ENCODE measurements at places on chromosomes 5 and 9.

DNA sequence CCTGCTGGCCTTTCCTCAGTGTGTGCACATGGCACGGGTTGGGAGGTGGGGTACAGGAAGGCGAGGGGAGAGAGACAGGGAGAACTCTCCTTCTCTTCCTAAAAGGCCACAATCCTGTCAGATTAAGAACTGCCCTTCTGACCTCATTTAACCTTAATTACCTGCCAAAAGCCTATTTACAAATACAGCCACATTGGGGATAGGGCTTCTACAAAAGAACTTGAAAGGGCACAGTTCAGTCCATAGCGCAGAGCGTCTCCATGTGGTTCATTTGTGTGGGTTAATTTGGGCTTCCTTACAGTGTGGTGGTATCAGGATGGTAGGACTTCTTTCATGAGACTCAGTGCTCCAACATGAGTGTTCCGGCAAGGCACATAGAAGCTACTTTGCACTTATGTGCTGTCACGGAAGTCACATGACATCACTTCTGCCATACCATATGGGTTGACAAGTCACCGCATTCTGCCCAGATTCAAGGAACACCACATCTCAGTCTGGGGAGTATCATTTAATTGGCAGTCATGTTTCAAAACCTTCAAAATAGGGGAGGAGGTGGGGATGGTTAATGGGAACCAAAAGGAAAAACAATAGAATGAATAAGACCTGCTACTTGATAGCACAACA lies 46.8 kb downstream of the NLN start:
- DNase-seq: no peak

DNA sequence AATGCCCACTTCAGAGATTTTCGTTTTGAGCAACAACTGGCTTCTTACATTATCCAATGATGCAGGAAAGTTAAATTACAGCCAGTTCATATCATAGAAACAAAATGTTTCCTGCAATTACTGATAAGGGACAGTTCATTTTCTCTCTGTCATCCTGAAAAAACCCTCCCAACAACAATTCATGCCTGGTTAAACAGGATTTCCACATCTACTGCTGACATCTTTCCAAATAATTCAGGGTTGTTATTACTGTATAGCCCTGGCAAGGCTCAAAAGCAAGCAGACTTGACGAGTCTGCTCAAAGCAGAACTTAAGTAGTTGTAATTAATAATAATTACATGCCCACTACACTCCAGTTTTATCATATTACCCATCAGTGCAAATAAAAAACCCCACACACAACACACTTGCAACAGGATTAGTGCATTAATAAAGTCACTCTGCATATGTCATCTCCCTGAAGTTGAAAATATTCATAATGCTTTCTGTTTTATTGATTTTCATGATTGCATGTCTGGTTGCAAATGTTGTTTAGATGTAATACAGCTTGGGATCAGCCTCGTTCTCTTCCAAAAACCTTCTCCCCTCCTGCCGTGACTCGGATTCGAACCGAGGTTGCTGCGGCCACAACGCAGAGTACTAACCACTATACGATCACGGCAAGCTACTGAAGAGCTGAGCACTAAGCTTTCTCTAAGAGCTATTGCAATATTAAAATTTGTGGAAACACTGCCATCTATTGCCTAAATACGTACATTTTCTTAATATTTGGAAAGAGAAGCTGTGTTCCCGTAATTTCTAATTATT lies 119.6 kb upstream of the NFIB start:
- no peak for DNase-seq

DNA sequence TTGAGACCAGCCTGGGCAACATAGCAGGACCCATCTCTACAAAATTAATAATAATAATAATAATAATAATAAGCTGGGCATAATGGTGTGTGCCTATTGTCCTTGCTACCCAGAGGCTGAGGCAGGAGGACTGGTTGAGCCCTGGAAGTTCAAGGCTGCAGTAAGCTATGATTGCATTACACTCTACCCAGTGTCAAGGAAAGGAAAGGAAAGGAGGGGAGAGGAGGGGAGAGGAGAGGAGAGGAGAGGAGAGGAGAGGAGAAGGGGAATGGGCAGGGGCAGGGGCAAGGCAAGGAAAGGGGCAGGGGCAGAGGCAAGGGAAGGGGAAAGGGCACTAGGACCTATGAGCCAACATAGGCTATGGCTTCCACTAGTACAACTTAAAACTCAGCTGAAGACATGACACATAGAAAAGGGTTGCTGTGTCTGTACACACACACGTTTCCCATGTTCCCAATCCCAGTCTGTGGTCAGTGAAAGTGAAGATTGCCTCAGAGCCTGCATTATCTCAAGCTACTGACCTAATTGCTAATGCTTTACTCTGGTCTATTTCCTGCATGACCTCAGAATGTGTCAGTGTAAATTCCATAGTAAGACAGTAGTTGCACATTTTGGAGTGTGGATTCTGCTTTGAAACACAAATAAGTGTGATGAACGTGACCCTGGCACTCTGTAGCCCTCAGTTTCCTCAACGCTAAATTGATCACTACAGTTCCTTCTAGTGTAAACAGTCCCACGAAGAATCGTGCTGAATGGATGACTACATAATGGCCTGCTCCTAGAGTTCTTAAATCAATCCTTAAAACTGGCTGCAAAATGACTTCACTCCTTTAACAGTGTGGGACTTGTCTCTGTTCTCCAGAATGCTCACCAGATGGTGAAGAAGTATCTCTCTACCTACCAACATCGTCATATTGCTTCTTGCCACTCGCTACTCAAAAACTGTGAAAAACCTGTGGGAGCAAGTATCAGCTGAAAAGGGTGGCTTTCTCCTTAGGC lies 497.0 kb downstream of the RAB3C start:
- DNase-seq: no peak

DNA sequence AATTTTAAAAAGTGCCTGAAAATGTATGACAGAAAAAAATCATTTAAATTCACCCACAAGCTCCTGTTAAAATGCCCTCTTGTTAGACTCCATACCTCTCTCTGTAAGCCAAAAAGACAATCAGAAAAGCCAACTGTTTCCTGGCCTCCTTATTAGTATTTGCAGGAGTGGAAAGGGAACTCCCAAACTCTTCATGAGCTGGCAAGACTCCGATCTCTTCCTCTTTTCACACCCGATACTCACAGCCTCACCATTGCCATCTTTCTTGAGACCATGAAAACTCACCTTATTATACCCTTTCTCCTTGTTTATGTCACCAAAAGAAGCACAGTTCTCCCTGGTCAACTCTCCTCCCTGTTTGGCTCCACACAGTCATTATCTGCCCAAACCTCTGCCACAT lies 197.8 kb downstream of the DMAC1 start:
- no peak for DNase-seq

- no peak for DNase-seq
Observed at GRCh38 chr5:56019306-56020272, 24.8 kb upstream of the IL6ST start.

DNA sequence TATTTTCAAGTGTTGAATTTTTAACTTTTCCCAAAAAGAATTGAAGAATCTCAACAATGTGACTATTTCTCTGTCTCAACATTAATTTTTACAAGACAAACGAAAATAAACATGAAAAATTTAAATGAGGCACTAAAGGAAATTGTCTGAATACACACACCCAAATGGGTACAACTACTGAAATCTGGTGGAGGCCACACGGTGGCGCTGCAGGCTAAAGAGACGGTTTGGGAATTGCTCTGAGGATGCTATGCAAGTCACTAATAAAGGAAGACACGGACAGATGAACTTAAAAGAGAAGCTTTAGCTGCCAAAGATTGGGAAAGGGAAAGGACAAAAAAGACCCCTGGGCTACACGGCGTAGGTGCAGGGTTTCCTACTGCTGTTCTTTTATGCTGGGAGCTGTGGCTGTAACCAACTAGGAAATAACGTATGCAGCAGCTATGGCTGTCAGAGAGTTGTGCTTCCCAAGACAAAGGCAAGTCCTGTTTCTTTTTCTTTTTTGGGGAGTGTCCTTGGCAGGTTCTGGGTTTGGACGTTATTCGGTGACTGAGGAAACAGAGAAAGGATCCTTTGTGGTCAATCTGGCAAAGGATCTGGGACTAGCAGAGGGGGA lies at the start of gene PCDHB10:
Gene PCDHB10, plus strand, starts transcription at position 244 of the 616 bp plus-strand sequence. Its CDS starts 200 bp downstream, at position 444.
- DNase-seq: no peak

DNA sequence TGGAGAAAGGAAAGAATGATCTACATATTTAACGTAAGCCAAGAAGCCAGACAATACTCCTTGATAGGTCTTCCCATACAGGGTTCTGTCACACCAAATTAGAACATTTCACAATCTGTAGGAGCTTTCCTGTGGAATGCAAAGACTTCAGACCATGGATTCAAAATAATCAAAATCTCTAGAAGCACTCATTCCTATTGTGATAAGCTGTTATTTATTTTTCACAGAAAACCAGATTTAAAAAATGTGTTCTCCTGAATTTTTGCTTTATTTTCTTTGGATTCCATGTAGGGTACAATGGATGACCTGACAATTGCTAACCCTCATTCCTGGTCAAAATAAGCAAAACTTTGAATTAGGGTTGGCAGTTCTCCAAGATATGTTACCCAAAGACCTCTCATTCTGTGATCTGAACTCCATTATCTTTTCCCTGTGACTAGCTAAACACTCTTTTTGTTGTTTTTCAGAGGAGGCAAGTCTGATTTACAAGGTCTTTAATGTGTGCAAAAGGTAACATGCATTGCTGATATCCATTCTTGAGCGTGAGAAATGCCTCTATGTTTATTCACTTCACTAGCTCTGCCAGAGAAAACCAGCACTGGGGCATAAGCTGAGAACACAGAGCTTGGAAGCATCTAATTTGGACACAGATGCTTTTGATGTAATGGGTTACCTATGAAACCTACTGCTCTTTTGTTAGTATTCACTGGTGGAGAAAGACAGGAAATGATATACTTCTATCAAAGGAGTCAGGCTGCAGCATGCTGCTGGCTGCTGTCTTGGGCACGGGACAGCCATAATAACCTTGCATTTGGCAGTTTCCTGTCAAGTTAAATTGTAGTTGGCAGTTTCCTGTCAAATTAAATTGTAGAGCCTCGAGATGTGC lies 31.4 kb downstream of the ACTBL2 start:
- no peak for DNase-seq

DNA sequence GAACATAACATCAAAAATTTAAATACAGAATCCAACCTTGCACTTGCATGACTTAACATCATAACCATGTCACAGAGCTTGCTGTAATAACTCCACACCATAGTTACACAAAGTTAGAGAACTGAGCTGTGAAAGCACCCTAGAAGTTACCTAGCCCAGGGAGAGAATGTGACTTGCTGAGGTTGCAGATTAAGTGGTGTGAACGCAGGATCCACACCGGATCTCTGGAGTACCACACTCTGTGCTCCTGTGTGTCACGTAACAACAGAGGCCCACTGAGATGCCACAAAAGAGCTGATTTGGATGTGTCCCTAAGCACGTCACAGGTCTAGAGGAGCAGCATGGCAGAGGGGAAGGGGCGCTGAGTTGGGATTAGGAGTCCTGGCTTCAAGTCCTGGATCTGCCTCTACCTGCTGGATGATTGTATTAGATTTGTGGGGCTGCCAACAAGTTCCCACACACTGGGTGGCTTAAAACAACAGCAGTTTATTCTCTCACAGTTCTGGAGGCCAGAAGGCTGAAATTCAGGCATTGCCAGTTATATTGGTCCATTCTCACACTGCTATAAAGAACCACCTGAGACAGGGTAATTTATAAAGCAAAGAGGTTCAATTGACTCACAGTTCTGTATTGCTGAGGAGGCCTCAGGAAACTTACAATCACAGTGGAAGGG lies 213.3 kb upstream of the TBC1D2 start:
- DNase-seq: no peak

GRCh38 chr5:58153255-58153654 lies 306.6 kb downstream of the PLK2 start:
- no peak for DNase-seq

GRCh38 chr9:112051812-112052211 lies 123.3 kb downstream of the SUSD1 start:
- no peak for DNase-seq

GRCh38 chr5:176519810-176520720 lies 17.1 kb downstream of the RNF44 start:
- no peak for DNase-seq

Measured in stimulated activated CD8-positive, alpha-beta memory T cell treated with anti-CD3 and anti-CD28 coated beads, Interleukin-7, amount 100 ng/mL, for 48 hours (primary cell).